Osteoblast (primary cell): ENCODE measurements at places on chromosomes 3 and 15.

GRCh38 chr3:37993820-37994638 lies 3.4 kb downstream of the VILL start:
- peak; percentile 96 for DNase-seq

- peak; percentile 97 for DNase-seq
Measured at GRCh38 chr3:52317208-52318000, 1.3 kb downstream of the DNAH1 start.

DNA sequence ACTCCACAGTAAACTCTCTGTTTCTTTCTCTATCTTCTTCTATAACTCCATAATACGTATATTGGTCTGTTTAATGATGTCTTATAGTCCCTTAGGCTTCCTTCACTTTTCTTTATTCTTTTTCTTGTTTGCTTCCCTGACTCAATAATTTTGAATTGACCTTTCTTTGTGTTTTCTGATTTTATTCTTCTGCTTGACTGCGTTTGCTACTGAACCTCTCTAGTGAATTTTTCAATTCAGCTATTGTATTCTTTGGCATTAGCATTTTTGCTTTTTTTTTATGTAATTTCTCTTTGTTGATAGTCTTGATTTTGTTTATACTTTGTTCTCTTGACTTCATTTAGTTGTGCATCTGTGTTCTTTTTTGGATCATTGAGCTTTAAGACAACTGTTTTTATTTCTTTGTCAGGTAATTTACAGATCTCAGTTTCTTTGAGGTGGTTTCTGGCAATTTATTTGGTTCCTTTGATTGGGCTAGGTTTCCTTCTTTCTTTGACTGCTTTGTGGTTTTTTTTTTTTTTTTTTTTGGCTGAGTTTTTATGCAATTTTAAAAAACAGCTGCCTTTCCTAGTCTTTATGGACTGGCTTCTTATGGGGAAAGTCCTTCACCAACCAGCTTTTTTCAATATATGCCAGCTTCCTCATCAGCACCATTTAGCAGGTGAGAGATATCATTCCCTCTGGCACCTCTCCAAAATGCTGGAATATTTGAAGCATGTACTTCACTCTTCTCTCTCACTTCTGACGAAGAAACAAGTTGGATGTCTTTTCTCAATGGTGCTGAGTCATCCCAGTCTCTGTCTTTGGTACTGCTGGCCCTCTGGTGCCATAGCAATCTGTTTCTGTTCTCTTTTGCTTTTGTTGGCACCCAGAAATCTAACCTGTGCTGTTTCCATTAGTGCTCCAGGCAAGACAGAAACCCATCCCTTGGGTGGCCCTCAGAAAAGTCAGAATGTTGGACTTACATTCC lies 17.6 kb downstream of the RSRC1 start:
- DNase-seq = no peak

GRCh38 chr3:171753665-171754408 lies 56.4 kb downstream of the PLD1 start:
- peak; percentile 80 for DNase-seq

DNA sequence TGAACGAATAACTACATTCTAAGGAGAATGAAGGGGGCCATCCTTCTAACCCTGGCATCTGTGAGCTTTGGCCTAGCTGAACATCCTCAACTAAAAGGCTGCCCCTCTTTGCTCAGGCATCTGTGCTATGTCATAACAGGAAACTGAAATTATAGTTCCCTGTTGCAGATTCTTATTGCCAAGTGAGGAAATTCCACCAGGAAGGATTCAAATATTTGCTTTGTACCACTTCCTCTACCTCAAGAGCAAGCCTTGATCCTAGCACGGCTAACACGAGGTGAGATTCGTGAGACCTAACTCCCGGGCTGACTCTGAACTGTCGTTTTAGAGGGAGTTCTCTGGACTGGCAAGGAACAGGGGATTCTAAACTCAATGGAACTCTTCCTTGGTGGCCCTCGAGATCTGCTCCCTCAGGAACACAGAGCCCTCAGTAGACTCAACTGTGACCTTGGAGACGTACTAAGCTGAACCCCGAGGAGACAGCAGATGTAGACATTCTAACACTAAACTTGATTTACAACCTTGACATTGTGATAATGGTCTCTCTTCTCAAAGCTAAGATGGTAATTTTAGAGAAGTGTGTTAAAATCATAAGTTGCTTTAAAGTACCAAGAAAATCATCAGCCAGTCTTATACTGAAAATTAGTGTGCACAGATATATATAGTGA lies 4.2 kb downstream of the SPG21 start:
- DNase-seq = peak; percentile 74

- DNase-seq = no peak
Measured at GRCh38 chr3:194212845-194213331, 76.9 kb downstream of the HES1 start.

DNA sequence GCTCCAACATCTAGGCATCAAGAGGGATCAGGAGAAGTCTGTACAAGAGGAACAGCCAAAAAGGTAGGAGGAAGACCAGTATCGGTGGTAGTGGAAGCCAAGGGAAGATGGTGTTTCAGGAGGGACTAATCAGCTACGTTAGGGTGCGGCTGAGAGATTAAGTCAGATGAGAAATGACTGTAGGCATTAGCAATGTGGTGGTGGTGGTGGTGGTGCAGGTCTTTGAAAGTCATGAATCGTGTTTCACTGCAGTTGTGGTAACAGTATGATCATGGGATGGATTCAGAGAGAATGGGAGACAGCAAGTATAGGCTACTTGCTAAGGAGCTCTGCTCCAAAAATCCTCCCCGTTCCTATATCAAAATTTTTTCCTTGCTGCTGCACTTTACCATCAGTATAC lies 35.5 kb downstream of the ASTE1 start:
- no peak for DNase-seq

- no peak for DNase-seq
Measured at GRCh38 chr3:172816281-172816680, 65.8 kb downstream of the ECT2 start.

DNA sequence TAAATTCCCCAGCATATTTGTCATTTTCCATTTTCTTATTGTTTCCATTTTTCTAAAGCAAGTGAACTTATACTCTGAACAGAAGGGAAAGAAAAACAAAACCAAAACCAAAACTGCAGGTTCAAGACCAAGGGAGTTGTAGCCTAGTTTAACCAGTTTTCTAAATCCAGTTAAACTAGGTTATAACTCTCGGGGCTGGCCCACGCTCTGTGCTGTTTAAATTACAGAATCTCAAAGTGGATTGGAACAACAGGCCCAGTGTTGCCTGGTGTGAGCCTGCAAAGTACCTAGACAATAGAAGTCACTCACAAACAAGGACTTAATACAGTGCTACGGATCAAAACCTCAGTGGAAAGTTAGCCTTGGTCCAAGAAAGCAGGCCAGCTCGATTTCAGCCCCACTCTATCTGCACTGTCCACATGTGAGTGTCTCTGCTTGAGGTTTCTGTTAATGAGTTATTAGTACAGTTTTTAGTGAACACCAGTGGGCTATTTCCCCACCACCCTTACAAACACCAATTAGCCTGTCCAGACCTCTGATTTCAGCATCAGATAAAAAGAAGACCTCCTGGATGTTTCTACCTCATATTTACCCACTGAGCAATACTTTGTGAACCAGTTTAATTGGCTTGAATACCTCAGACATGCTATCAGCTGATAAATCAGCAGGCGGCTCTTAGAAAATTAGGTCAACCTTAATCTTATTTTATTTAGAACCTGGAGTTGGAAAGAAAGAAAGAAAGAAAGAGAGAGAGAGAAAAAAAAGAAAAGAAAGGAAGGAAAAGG lies 93.8 kb upstream of the PDZRN3 start:
- no peak for DNase-seq

- no peak for DNase-seq
Measured at GRCh38 chr3:177483182-177483967, 286.1 kb upstream of the TBL1XR1 start.

DNA sequence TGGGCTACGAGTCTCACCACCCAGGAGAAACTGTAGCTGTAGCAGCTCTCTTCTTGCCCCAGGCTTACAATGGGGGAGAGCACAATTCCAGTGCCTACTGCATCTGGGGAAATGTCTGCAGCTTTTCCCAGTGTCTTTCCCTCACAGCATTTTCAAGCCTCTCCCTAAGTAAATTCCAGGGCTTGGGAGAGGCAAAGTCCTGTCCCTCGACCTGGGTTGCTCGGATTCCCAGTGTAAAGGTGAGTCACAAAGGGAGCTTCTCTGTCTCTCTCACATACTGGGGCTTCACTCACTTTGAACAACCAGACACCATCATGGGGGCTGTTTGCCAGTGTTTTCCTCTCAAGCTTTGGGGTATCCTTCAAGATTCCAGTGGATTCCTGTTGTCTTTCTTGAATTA lies 689.4 kb upstream of the NAALADL2 start:
- DNase-seq = no peak

- no peak for DNase-seq
Measured at GRCh38 chr3:33372218-33373081, 67.8 kb downstream of the UBP1 start.

DNA sequence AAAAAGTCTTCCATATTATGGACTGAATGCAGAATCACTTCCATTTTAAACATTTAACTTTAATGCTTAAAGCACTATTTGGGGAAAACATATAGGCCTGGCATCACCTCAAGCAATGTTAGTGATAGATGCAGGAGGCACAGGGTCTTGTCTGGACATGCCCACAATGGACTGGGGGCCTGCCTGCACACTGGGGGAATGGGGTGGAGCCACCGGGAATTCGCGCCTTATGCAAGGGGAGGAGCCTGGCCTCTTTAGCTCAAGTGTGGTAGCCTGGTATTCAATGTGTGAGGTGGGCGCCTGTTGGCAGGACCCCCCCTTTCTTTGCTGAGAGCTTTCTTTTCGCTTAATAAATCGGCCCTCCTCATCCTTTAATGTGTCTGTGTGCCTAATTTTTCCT lies 29.9 kb downstream of the ACKR4 start:
- no peak for DNase-seq

GRCh38 chr15:64288577-64288976 lies 67.4 kb downstream of the CSNK1G1 start:
- DNase-seq = peak; percentile 45
